RWPE2 (cell line): ENCODE measurements at places on chromosomes 16 and 17.

GRCh38 chr17:37576281-37576680 is 32.9 kb downstream of the SYNRG start:
- H3K4me1 ChIP-seq = no peaks in the 10 kb centered on the region
- no peak overlapping the region for H3K4me3 ChIP-seq
- no peak for DNase-seq
- no peak overlapping the region for H3K27ac ChIP-seq
- H3K27me3 ChIP-seq = no peaks in the 10 kb centered on the region

- H3K27ac ChIP-seq = no peak overlapping the region
- H3K36me3 ChIP-seq = no peaks in the 10 kb centered on the region
- H3K4me1 ChIP-seq = no peaks in the 10 kb centered on the region
- no peaks in the 10 kb centered on the region for H3K27me3 ChIP-seq
- DNase-seq = no peak
These were observed 31.5 kb downstream of the NEUROD2 start for GRCh38 chr17:39576187-39576586.

DNA sequence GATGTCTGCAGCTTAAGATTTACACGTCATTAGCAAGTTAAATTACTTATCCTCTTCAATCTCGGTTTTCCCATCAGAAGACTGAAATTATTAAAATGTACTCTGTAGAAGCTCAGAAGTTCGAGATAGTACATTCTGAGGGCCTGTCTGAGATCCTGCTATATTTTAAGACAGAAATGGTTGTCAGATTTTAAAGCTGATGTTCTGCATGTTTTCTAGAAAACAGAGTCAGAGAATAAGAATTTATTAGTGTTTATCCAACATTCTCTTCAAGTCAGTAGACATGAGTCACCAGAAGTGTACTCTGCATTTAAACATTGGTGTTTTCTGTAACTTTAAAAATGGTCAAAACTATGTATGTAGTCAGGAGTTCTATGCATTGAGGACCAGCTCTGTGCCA is 155.2 kb upstream of the MYOCD start:
- H3K4me1 ChIP-seq = no peaks in the 10 kb centered on the region
- H3K27me3 ChIP-seq = no peaks in the 10 kb centered on the region
- no peak overlapping the region for H3K4me3 ChIP-seq
- DNase-seq = no peak

- H3K36me3 ChIP-seq = no peaks in the 10 kb centered on the region
- no peak overlapping the region for H3K4me3 ChIP-seq
- no peaks in the 10 kb centered on the region for H3K27me3 ChIP-seq
These were observed 118.1 kb downstream of the FTO start for GRCh38 chr16:53821957-53822625.

GRCh38 chr17:55648086-55648485 is 74.6 kb downstream of the TMEM100 start:
- H3K27me3 ChIP-seq = peaks cover 4% of the 10 kb centered on the region
- H3K4me3 ChIP-seq = no peak overlapping the region
- no peaks in the 10 kb centered on the region for H3K36me3 ChIP-seq
- H3K27ac ChIP-seq = no peak overlapping the region

DNA sequence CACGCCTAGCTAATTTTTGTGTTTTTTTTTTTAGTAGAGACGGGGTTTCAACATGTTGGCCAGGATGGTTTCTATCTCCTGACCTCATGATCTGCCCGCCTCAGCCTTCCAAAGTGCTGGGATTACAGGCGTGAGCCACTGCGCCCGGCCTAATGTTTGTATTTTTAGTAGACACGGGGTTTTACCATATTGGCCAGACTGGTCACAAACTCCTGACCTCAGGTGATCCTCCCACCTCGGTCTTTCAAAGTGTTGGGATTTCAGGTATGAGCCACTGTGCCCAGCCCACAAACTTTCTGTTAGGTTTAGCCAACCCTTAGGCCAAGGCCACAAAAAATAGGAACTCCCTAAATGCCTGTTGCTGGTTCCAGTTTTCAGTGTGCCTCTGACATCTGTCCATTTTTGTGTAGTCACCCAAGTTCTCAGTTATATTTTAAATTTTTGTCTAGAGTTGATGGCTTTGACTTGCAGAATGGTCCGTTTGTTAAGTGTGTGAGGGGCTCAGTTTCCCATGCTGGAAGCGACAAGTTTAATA is 12.7 kb downstream of the CCL16 start:
- no peaks in the 10 kb centered on the region for H3K36me3 ChIP-seq
- peaks cover 5% of the 10 kb centered on the region for H3K4me1 ChIP-seq
- H3K27ac ChIP-seq = no peak overlapping the region

GRCh38 chr17:29289852-29290251 is 4.1 kb downstream of the NUFIP2 start:
- peaks cover 19% of the 10 kb centered on the region for H3K4me1 ChIP-seq
- H3K27me3 ChIP-seq = no peaks in the 10 kb centered on the region
- no peak for DNase-seq
- H3K4me3 ChIP-seq = no peak overlapping the region
- no peak overlapping the region for H3K27ac ChIP-seq

GRCh38 chr17:42281571-42282096 is 5.4 kb upstream of the STAT5B start:
- no peak overlapping the region for H3K27ac ChIP-seq
- peaks cover 6% of the 10 kb centered on the region for H3K4me1 ChIP-seq
- H3K4me3 ChIP-seq = no peak overlapping the region

DNA sequence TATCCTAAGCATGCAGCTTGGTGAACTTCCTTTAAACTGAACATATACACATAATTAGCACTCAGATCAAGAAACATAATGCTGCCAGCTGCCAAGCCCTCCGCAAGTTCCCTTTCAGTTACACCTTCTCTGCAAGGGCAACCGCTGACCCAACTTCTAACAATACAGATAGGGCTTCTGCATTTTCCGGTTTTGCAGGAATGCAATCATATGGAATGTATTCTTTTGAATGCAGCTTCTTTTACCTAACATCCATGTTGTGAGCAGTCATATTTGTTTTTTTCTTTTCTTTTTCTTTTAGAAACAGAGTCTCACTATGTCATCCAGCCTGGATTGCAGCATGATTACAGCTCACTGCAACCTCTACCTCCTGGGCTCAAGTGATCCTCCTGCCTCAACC is 110.7 kb downstream of the GSG1L start:
- peaks cover 5% of the 10 kb centered on the region for H3K27me3 ChIP-seq
- no peak overlapping the region for H3K27ac ChIP-seq
- DNase-seq = no peak
- no peaks in the 10 kb centered on the region for H3K36me3 ChIP-seq

- peaks cover under 1% of the 10 kb centered on the region for H3K4me1 ChIP-seq
- DNase-seq = peak; percentile 77
- peaks cover 46% of the 10 kb centered on the region for H3K36me3 ChIP-seq
- peak overlapping the region; percentile 65 for H3K27ac ChIP-seq
These were observed 40.2 kb downstream of the SLC7A5 start for GRCh38 chr16:87828907-87829621.

GRCh38 chr16:73199214-73199613 is 151.3 kb upstream of the ZFHX3 start:
- H3K4me3 ChIP-seq = no peak overlapping the region
- H3K27ac ChIP-seq = no peak overlapping the region
- no peak for DNase-seq
- H3K36me3 ChIP-seq = no peaks in the 10 kb centered on the region
- no peaks in the 10 kb centered on the region for H3K27me3 ChIP-seq

DNA sequence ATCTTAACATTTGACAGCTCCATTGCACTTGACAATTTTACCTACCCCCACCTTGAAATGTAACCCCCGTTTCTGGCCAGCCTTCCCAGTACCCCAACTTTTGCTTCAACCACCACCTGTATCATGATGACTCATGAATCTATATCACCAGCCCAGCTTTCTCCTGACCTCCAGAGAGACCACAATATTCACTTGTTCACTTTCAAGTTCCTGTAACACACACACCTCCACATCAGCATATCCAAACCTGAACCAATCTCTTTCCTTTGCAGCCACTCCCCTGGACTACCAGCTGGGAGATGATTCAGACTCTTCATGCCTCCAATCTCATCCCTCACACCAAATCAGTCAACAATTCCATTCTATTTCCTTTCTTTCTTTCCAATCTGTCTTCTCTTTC is 8.0 kb downstream of the SMG6 start:
- no peak overlapping the region for H3K4me3 ChIP-seq
- H3K27me3 ChIP-seq = no peaks in the 10 kb centered on the region
